ENCODE measurements at places on chromosomes 12 and 14. TPM values are rescaled to one million over a fixed set of nuclear protein-coding genes. Genes with fewer than 3 reads are reported as not detected.

Gene ZBTB42
- total RNA-seq = 13.9 TPM

GRCh38 chr12:58225203-58225877, 284.0 kb downstream of the ATP23 start:
- no peak for DNase-seq

DNA sequence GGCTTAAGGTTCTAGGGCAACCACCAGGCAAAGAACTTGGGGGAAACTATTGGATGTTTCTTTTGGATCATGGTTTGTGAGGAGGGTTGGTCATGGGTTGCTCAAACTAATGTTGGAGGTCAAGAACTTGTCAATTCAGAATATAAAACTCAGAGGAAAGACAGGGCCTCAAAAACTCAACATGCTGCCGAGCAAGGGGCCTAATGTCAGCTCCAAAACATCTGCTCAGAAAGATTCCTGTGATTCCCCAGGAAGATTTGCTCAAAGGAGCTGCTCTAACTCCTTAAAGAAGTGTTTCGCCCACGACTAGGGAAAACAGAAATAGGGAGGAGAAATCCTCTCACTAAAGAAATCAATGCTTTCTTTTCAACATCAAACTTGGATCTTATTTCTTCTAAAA, 3.7 kb upstream of the IGF1 start:
- DNase-seq = no peak

Gene KRT80
- total RNA-seq = 45.5 TPM

GRCh38 chr12:88763536-88764100, 183.3 kb upstream of the KITLG start:
- DNase-seq = no peak

- no peak for DNase-seq
These were observed 22.6 kb upstream of the SLC10A1 start for GRCh38 chr14:69819607-69820006.

DNA sequence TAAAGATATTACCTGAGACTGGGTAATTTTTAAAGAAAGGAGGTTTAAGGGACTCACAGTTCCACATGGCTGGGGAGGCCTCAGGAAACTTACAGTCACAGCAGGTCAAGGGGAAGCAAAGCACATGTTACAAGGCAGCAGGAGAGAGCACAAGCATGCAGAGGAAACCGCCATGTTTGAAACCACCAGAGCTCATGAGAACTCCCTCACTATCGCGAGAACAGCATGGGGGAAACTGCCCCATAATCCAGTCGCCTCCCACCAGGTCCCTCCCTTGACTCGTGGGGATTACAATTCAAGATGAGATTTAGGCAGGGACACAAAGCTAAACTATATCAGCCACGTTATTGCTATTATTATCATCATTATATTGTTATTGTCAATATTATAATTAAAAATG, 138.7 kb downstream of the RIMBP2 start:
- DNase-seq = no peak

Gene MGST1
- total RNA-seq = 354 TPM

GRCh38 chr12:45757172-45757571, 27.7 kb downstream of the ARID2 start:
- no peak for DNase-seq

Gene HOXC6
- 1.2 TPM for total RNA-seq

Gene AQP5
- 51.9 TPM for total RNA-seq

GRCh38 chr12:24591715-24592440, 357.0 kb downstream of the BCAT1 start:
- DNase-seq = no peak

DNA sequence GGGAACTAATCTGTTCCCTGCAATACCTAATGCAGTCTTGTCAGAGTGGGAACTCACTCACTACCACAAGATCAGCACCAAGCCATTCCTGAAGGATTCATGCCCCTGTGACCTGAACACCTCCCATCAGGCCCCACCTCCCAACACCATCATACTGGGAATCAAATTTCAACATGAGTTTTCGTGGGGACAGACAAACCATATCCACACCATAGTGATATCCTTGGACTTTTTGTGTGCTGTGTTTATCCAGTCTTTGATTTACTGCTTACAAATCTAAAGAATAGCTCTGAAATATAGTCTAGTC, 243.5 kb downstream of the FBXL14 start:
- no peak for DNase-seq

GRCh38 chr12:101941306-101942249, 64.2 kb downstream of the DRAM1 start:
- no peak for DNase-seq

GRCh38 chr12:11564984-11565651, 84.4 kb upstream of the ETV6 start:
- DNase-seq = no peak

DNA sequence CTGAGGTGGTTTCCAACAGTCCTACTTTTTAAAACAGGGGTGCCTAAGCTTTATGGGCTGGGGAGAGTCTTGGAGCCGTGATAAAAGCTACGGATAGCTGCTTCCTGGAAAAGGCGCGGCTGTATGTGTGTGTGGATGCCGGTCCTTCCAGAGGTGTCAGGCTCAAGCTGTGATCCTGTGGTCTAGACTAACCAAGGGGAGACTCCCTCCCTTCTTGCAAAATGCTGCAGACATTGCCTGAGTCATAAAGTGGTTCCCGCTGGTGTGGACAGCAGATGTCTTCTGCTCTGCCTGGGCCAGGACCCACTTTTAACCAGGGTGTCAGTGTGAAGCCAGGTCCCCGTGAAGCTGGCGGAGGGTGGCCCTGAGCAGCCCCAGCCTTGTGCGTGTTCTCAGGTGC, 37.8 kb downstream of the CCDC92 start:
- no peak for DNase-seq

Measured in Calu3 (cell line).